Body of pancreas (tissue), 4 donors: ENCODE measurements at places on chromosomes 13 and 19. TPM values are rescaled to one million over a fixed set of nuclear protein-coding genes. Genes with fewer than 3 reads are reported as not detected.

GRCh38 chr19:7540761-7541474 lies 5.4 kb downstream of the PNPLA6 start:
- no peak overlapping the region for H3K27ac ChIP-seq
- no peak overlapping the region for H3K4me3 ChIP-seq
- peaks cover 7% of the 10 kb centered on the region for H3K4me1 ChIP-seq
- peaks cover 7% of the 10 kb centered on the region for H3K36me3 ChIP-seq

Gene THAP8
- total RNA-seq: 6.0 TPM

Gene ETHE1
- 29.8 TPM for total RNA-seq

- no peaks in the 10 kb centered on the region for H3K36me3 ChIP-seq
- no peak for DNase-seq
- no peak overlapping the region for H3K4me3 ChIP-seq
- H3K27ac ChIP-seq: no peak overlapping the region
- H3K27me3 ChIP-seq: no peaks in the 10 kb centered on the region
- no peaks in the 10 kb centered on the region for H3K4me1 ChIP-seq
Observed at GRCh38 chr13:34634448-34634847, 307.6 kb upstream of the NBEA start.

GRCh38 chr19:53519446-53519845 lies 18.5 kb upstream of the ZNF331 start:
- H3K27me3 ChIP-seq: no peaks in the 10 kb centered on the region
- peaks cover 16% of the 10 kb centered on the region for H3K4me1 ChIP-seq
- H3K4me3 ChIP-seq: no peak overlapping the region

DNA sequence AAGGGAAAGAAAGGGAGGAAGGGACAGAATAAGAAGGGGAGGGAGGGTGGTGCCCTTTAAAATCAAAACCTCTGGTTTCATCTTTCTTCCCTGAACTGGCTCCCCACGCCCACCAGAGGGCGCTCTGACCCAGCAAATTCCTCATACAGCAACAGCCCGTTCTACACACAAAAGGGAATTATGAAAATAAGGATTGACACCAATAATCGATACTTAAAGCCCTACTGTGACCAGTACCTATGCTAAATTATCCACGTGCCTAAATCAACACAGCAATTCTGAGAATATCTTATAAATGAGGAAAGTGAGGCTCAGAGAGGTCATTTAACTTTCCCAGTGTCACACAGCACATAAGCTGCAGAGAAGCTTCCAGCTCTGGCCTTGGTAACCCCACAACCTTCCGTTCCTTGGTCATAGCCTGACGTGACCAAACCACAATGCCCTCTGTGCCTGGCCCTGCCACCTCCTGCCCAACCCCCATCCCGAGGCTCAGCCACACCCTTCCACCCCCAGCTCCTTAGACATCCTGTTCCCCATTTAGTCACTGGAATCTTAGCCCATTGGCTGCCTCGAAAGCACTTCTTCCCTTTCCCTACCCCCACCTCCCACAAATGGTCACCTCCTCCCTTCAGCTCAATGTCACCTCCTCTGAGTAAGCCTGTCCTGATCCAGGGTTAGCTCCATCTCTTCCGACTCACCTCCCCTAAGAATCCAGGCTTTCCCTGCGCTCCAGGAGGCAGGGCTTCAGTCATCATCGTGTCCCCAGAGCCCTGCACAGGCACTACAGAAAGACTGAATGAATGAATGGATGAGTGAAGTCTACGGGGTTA lies 34.2 kb upstream of the PNMA8B start:
- no peak overlapping the region for H3K27ac ChIP-seq
- H3K27me3 ChIP-seq: peaks cover 5% of the 10 kb centered on the region
- H3K4me1 ChIP-seq: peaks cover 5% of the 10 kb centered on the region
- no peak overlapping the region for H3K4me3 ChIP-seq

- no peak overlapping the region for H3K27ac ChIP-seq
- DNase-seq: no peak
- H3K27me3 ChIP-seq: no peaks in the 10 kb centered on the region
- H3K4me3 ChIP-seq: no peak overlapping the region
- peaks cover 32% of the 10 kb centered on the region for H3K4me1 ChIP-seq
Observed at GRCh38 chr19:50026550-50026906, 723 bp downstream of the ZNF473 start.

GRCh38 chr19:35851213-35852028 lies 883 bp downstream of the NPHS1 start:
- peaks cover 57% of the 10 kb centered on the region for H3K4me1 ChIP-seq
- peak; percentile 75 for DNase-seq

DNA sequence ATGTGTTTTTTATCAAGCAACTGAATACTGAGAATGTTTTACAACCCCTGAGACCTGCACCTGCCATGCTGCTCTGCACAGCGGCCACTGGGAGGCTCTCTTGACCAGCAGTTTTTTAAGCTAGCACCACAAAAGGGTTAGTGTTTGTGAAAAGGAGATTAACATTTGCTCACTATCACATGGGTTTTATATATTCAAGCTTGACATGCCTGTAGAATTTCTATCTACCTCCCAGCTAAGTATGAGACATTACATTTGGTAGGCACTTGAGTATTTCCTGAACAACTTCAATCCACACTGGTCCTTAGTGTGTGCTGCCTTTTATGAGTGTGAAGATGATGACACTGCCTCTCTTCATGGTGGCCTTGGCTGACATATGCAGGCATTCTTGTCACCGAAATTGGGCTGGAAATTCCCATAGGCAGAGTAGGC lies 1238.9 kb downstream of the UQCRFS1 start:
- no peaks in the 10 kb centered on the region for H3K36me3 ChIP-seq
- no peaks in the 10 kb centered on the region for H3K4me1 ChIP-seq
- peak; percentile 57 for DNase-seq
- no peak overlapping the region for H3K4me3 ChIP-seq
- no peak overlapping the region for H3K27ac ChIP-seq

Gene C19orf67
- total RNA-seq: not detected

Gene SBNO2
- 14.0 TPM for total RNA-seq
